ENCODE measurements at places on chromosomes 2 and 18.

GRCh38 chr18:58599106-58599505 lies 29.8 kb downstream of the ALPK2 start:
- no peaks in the 10 kb centered on the region for H3K36me3 ChIP-seq
- H3K4me3 ChIP-seq, result no peak overlapping the region
- DNase-seq, result no peak
- no peak overlapping the region for H3K27ac ChIP-seq

- no peaks in the 10 kb centered on the region for H3K36me3 ChIP-seq
- no peaks in the 10 kb centered on the region for H3K27me3 ChIP-seq
- no peaks in the 10 kb centered on the region for H3K4me1 ChIP-seq
- DNase-seq, result no peak
Measured at GRCh38 chr18:57113799-57114420, 33.0 kb upstream of the BOD1L2 start.

- H3K4me1 ChIP-seq, result no peaks in the 10 kb centered on the region
- no peak overlapping the region for H3K4me3 ChIP-seq
- H3K27ac ChIP-seq, result no peak overlapping the region
Measured at GRCh38 chr2:138121666-138122661, 157.7 kb downstream of the HNMT start.

DNA sequence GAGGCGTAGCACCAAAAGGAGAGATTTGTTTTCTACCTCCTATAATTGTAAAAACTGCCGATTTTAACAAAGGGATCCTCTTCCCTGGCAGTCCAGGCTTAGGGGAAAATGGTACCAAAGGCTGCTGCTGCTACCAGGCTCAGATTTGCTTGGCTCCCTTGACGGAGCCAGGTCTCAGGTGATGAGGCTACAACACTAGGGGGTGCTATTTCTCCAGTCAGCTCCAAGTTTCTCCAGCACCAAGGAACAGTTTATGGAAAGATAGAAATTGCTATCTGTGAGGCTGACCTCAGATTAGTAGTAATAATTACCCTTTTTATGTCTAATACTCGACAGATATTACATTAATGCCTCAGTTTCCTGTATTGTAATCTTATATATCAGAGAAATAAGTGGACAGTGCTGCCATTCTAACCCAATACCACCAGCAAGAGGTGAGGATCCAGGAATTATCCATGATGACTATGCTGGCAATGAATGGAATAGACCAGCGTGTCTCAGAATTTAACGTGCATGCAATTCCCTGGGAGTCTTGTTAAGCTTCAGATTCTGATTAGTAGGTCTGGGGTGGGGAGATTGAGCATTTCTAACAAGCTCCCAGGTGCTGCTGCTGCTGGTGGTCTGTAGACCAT lies 111.3 kb downstream of the ESCO1 start:
- H3K4me1 ChIP-seq, result no peaks in the 10 kb centered on the region

DNA sequence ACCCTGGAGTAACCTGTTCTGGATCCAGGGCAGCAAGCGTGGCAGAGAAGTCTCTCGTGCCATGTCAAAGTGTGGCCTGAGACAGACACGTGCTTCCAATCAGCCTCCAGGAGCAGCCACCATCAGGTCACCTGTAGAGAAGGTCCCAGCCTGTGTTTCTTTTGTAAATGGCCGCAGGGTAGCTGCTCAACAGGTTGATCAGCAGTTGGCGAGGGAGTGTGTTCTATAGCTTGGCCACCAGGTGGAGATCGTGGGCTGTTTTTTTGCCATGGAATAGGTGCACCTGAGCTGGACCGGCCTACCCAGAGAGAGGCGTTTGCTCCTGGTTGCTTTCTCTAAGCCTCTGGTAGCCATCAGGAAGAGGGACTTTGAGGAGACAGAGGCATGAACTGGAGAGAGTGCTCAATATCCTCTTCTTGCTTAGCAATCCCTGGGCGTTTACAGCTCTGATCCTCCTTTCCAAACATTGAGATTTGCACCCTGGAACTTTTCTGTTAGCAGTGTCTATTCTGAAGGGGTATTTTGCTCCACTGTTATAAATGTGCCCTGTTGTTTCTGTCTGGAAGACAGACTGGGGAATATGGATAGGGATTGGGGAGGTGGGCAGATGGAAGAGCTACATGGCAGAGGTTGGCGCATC lies 34.2 kb upstream of the EN1 start:
- no peak overlapping the region for H3K4me3 ChIP-seq
- H3K27me3 ChIP-seq, result no peaks in the 10 kb centered on the region
- H3K4me1 ChIP-seq, result peaks cover 6% of the 10 kb centered on the region
- no peak overlapping the region for H3K27ac ChIP-seq

DNA sequence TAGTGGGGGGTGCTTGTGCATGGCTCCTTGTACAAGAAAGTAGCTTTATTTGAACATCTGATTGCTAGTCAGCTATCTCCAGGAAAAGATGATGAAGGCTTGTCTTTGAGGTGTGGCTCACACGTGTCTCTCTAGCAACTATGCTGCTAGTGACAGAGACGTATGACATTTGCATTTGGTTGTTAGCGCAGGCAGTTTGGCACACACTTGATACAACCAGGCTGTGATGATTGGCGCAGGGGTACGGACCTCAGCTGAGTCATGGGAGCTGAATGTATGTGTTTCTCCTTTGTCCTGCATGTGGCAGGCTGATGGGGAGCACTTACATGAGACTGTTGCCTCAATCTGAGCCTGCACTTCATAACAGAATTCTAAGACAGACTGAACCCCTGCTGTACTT lies 29.6 kb downstream of the PTCD3 start:
- H3K4me1 ChIP-seq, result peaks cover 20% of the 10 kb centered on the region
- H3K36me3 ChIP-seq, result peaks cover 43% of the 10 kb centered on the region
- H3K4me3 ChIP-seq, result no peak overlapping the region
- no peaks in the 10 kb centered on the region for H3K27me3 ChIP-seq
- peak overlapping the region; percentile 9 for H3K27ac ChIP-seq

GRCh38 chr2:58042486-58042970 lies 4.1 kb upstream of the VRK2 start:
- peaks cover 23% of the 10 kb centered on the region for H3K4me1 ChIP-seq

GRCh38 chr18:23306822-23307221 lies 146.3 kb upstream of the RIOK3 start:
- H3K36me3 ChIP-seq, result no peaks in the 10 kb centered on the region
- H3K27ac ChIP-seq, result no peak overlapping the region
- H3K4me3 ChIP-seq, result no peak overlapping the region
- no peak for DNase-seq
- no peaks in the 10 kb centered on the region for H3K4me1 ChIP-seq

GRCh38 chr2:233288663-233289062 lies 19.0 kb upstream of the SAG start:
- peaks cover 10% of the 10 kb centered on the region for H3K36me3 ChIP-seq
- no peak for DNase-seq
- no peaks in the 10 kb centered on the region for H3K4me1 ChIP-seq
- H3K27ac ChIP-seq, result no peak overlapping the region
- no peaks in the 10 kb centered on the region for H3K27me3 ChIP-seq

GRCh38 chr2:151669585-151670081 lies 64.6 kb downstream of the NEB start:
- DNase-seq, result no peak
- no peak overlapping the region for H3K27ac ChIP-seq
- no peaks in the 10 kb centered on the region for H3K27me3 ChIP-seq
- no peaks in the 10 kb centered on the region for H3K4me1 ChIP-seq
- H3K36me3 ChIP-seq, result no peaks in the 10 kb centered on the region

- no peaks in the 10 kb centered on the region for H3K27me3 ChIP-seq
- no peak within 1 kb of the TSS for H3K4me3 ChIP-seq
- H3K27ac ChIP-seq, result no peak within 1 kb of the TSS
- H3K36me3 ChIP-seq, result no peaks in the 10 kb centered on the region
- DNase-seq, result no peak
Measured at GRCh38 chr2:236264256-236264655, at the start of gene ASB18. Gene ASB18 (minus strand): TSS chr2:236264406. CDS start chr2:236264345, 61 bp downstream.

DNA sequence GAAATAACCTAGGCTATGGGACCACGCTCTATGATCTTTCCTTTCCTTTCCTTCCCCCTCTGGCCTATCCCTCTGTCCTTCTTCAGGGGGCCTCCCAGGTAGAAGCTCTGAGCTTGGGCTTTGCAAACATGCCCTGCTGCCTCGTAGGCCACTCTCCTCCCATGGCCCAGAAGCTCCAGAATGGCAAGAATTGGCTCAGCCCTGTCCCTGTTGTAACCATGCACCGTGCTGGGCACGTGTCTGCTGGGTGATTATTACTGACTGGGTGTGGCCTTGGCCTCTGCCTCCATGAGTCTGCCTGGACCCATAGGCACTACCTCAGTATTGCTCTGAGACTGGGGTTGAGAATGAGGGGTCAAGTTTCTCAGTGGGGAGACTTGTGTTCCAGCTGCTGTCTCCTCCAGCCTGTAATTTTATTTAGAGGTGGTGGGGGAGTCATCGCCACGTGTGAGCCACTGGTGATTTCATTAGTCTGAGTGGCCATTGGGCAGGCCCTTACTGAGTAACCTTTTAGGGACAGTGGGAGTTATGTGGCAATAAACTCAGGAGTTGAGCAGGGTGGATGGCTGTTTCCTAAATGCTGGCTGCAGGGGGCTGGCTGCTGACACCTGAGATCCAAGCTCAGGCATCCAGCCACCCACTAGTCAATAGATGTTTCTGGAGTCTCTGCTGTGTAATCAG lies 157.9 kb downstream of the CLIP4 start:
- no peaks in the 10 kb centered on the region for H3K27me3 ChIP-seq
- no peak overlapping the region for H3K4me3 ChIP-seq
- H3K27ac ChIP-seq, result no peak overlapping the region
- H3K4me1 ChIP-seq, result no peaks in the 10 kb centered on the region

GRCh38 chr2:9093324-9093723 lies 89.8 kb upstream of the MBOAT2 start:
- H3K27ac ChIP-seq, result no peak overlapping the region
- no peaks in the 10 kb centered on the region for H3K36me3 ChIP-seq
- H3K4me3 ChIP-seq, result no peak overlapping the region
- no peak for DNase-seq

GRCh38 chr2:31227110-31227509 lies 6.8 kb upstream of the EHD3 start:
- no peak overlapping the region for H3K4me3 ChIP-seq
- H3K27me3 ChIP-seq, result no peaks in the 10 kb centered on the region
- no peak overlapping the region for H3K27ac ChIP-seq
- DNase-seq, result no peak

DNA sequence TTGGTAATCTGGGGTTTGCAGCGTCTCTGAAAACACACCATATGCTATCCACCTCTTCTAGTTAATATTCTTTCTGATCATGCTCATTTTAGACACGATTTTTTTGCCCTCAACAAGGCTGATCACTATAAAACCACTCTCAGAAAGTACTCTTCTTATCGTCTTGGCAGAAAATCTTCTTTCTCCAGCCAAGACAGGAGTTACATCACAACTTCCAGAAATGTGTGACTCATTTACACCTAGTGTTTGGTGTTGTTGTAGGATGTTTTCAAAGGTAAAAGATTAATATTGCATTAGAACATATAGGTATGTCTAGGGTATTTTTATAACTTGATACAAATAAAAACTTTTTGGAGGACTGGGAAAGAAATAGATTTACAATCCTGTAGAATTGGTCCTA lies 138.5 kb upstream of the NETO1 start:
- no peaks in the 10 kb centered on the region for H3K4me1 ChIP-seq
- no peak overlapping the region for H3K27ac ChIP-seq
- H3K4me3 ChIP-seq, result no peak overlapping the region

- H3K4me3 ChIP-seq, result no peak overlapping the region
- H3K4me1 ChIP-seq, result no peaks in the 10 kb centered on the region
- no peaks in the 10 kb centered on the region for H3K36me3 ChIP-seq
- H3K27me3 ChIP-seq, result no peaks in the 10 kb centered on the region
- H3K27ac ChIP-seq, result no peak overlapping the region
Measured at GRCh38 chr2:101415220-101415619, 27.9 kb upstream of the CREG2 start.

- no peak overlapping the region for H3K4me3 ChIP-seq
- no peaks in the 10 kb centered on the region for H3K4me1 ChIP-seq
- no peak for DNase-seq
Measured at GRCh38 chr2:199558156-199558555, 100.4 kb upstream of the SATB2 start.

DNA sequence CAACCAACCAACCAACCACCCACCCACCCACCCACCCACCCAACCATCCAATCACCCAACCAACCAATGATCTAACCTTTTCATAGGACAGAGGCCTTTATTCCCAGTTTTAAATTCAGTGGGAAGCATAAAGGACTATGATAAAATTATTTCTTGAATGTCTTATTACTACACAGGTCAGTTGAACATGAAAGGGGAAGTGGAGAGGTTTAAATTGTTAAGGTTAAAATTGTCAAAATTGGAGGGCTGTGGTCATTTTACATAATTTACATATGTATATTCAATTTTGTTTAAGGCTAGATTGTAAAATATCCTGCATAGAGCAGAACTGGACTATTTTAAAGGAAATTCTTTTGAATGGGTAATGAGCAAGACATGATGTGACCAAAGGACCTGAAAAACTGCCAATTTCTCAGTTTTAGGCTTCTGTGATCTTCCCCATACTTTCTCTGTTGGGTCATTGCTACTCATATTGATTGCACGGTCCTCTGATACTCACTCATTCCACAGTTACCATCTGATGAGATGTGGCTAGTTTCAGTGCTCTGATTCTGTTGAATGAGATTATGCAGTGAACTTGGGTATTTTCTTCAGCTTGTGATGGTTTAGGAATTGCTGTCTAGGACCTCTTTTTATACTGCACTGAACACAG lies 127.4 kb downstream of the PLCL1 start:
- no peak for DNase-seq
- no peak overlapping the region for H3K4me3 ChIP-seq
- H3K4me1 ChIP-seq, result no peaks in the 10 kb centered on the region
- no peaks in the 10 kb centered on the region for H3K36me3 ChIP-seq
- no peak overlapping the region for H3K27ac ChIP-seq

DNA sequence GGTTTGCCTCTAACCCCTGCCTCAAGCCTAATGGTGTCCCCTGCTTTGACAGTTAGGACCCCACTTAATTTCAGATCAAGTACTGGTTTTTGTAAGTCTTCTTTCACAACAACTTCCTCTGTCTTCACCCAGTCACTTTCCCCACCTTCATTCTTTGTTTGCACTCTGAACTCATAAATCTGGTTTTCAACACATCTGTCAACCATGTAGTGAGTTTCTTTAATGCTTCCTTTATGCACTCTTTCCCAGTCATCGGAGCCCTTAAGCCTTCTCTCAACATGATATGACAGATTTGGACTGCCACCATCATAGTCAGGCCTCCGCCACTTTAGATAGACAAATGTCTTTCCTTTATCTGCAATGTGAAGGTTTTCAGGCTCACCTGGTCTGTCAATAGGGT lies 109.1 kb downstream of the PLEKHA3 start:
- H3K4me3 ChIP-seq, result no peak overlapping the region
- H3K27ac ChIP-seq, result no peak overlapping the region
- no peak for DNase-seq
- no peaks in the 10 kb centered on the region for H3K27me3 ChIP-seq

DNA sequence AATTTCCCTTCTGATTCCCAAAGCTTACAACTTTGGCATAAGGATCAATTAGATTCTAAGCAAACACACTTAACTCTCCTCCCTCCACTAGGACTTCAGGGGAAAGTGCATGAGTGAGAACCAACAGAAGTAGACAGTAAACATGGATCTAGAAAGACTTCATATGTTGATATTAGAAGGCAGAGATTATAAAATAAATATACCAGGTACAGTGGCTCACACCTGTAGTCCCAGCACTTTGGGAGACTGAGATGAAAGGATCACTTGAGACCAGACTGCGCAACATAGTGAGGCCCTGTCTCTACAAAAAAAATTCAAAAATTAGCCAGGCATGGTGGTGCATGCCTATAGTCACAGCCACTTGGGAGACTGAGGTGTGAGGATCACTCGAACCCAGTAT lies 15.9 kb downstream of the NBEAL1 start:
- no peak for DNase-seq
- H3K27me3 ChIP-seq, result no peaks in the 10 kb centered on the region
- H3K36me3 ChIP-seq, result no peaks in the 10 kb centered on the region
- H3K4me1 ChIP-seq, result no peaks in the 10 kb centered on the region

GRCh38 chr2:64762301-64762997 lies 108.7 kb upstream of the SERTAD2 start:
- H3K4me3 ChIP-seq, result no peak overlapping the region
- H3K4me1 ChIP-seq, result no peaks in the 10 kb centered on the region
- no peaks in the 10 kb centered on the region for H3K36me3 ChIP-seq
- no peak overlapping the region for H3K27ac ChIP-seq
- H3K27me3 ChIP-seq, result no peaks in the 10 kb centered on the region
- DNase-seq, result no peak
